ENCODE measurements at places on chromosomes 5 and 9. TPM values are rescaled to one million over a fixed set of nuclear protein-coding genes. Genes with fewer than 3 reads are reported as not detected.

The INSL4 gene
- not detected for total RNA-seq

The STC2 gene
- total RNA-seq: 20.3 TPM

The SERF1A gene
- total RNA-seq: 5.8 TPM

The PCDHA4 gene
- total RNA-seq: not detected

The HTR1A gene
- not detected for total RNA-seq

The MXD3 gene
- 72.1 TPM for total RNA-seq

The PLAC8L1 gene
- total RNA-seq: 0.39 TPM

The PPP3R2 gene
- total RNA-seq: not detected

The MRPS27 gene
- 57.5 TPM for total RNA-seq

The DDX4 gene
- total RNA-seq: 0.51 TPM

The KCNMB1 gene
- total RNA-seq: not detected

The GAS1 gene
- total RNA-seq: 0.67 TPM

The LCN6 gene
- not detected for total RNA-seq

The CRHBP gene
- total RNA-seq: 0.45 TPM

The MEGF10 gene
- not detected for total RNA-seq

The PCDHA7 gene
- not detected for total RNA-seq

The TRMT10B gene
- 14.6 TPM for total RNA-seq

The GLDC gene
- total RNA-seq: 0.41 TPM

The OMD gene
- total RNA-seq: not detected

The AGXT2 gene
- total RNA-seq: not detected

The SLC46A2 gene
- total RNA-seq: not detected

The BARX1 gene
- 0.46 TPM for total RNA-seq

The PPP2R2B gene
- total RNA-seq: 0.48 TPM

The MED27 gene
- 18.4 TPM for total RNA-seq

The PTPA gene
- 83.3 TPM for total RNA-seq

The PCDHGA4 gene
- 0.10 TPM for total RNA-seq

The SDHA gene
- 135 TPM for total RNA-seq

The IGFBPL1 gene
- total RNA-seq: not detected

The PTGS1 gene
- not detected for total RNA-seq

The SPINK7 gene
- not detected for total RNA-seq

The LPAR1 gene
- total RNA-seq: not detected

The SPATA31E1 gene
- total RNA-seq: not detected

The BARHL1 gene
- not detected for total RNA-seq

The DEPDC1B gene
- 32.4 TPM for total RNA-seq

The TRIP13 gene
- 20.1 TPM for total RNA-seq

The ACTL7B gene
- total RNA-seq: not detected

Measured in activated naive CD4-positive, alpha-beta T cell treated with anti-CD3 and anti-CD28 coated beads, Interleukin-2, amount 10 ng/mL, durations not matched to agents 5 hours and 36 hours (primary cell).